ENCODE measurements at places on chromosomes 12 and 14. TPM values are rescaled to one million over a fixed set of nuclear protein-coding genes. Genes with fewer than 3 reads are reported as not detected.

The TMEM132C gene
- total RNA-seq, result under 0.01 TPM

The DCN gene
- 586 TPM for total RNA-seq

The TGM1 gene
- 0.83 TPM for total RNA-seq

The PIWIL1 gene
- total RNA-seq, result not detected

The TMTC2 gene
- 9.0 TPM for total RNA-seq

The NKX2-8 gene
- total RNA-seq, result not detected

The TAS2R46 gene
- 2.0 TPM for total RNA-seq

The RPL10L gene
- total RNA-seq, result not detected

The TCL1B gene
- not detected for total RNA-seq

The RNF212B gene
- total RNA-seq, result not detected

The NIN gene
- total RNA-seq, result 37.5 TPM

The RXYLT1 gene
- total RNA-seq, result 14.9 TPM

The LMNTD1 gene
- not detected for total RNA-seq

The PSMD9 gene
- 73.5 TPM for total RNA-seq

The ASB2 gene
- total RNA-seq, result 0.99 TPM

The TTC9 gene
- total RNA-seq, result 1.3 TPM

The A2M gene
- 239 TPM for total RNA-seq

The CLEC4D gene
- total RNA-seq, result not detected

The CHGA gene
- total RNA-seq, result not detected

The SPX gene
- 1.3 TPM for total RNA-seq

The MYH7 gene
- not detected for total RNA-seq

The KLRD1 gene
- 0.17 TPM for total RNA-seq

The HOTAIR gene
- total RNA-seq, result not detected
